Activated T-helper 1 cell treated with anti-CD3 and anti-CD28 coated beads, Interleukin-2, amount 50 U/mL, for 16 hours (primary cell): ENCODE measurements at places on chromosomes 7 and 10.

GRCh38 chr7:42627626-42628025, 284.2 kb downstream of the C7orf25 start:
- DNase-seq = no peak

- no peak for DNase-seq
Observed at GRCh38 chr7:114656466-114656865, 241.9 kb downstream of the FOXP2 start.

GRCh38 chr7:18975276-18975675, 142.2 kb downstream of the TWIST1 start:
- no peak for DNase-seq

DNA sequence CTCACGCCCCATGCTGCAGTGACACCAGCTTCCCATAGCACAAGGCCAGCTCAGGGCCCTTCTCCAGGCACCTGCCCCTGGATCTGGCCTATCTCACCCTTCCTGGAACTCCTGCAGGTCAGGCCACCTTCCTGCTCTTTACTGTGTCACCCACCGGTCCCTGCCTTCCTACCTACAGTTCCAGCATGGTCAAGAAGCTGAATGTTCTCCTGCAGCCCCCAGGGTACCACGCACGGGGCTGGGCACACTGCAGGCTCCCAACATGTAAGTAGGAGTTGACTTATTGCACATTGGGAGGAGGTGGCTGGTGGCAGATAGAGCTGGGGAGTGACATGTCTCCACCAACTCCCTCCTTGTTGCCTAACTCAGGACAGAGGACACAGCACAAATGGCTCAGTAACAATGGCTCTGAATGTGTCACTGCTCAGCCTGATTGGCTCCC, 14.5 kb downstream of the ITPRIP start:
- no peak for DNase-seq

DNA sequence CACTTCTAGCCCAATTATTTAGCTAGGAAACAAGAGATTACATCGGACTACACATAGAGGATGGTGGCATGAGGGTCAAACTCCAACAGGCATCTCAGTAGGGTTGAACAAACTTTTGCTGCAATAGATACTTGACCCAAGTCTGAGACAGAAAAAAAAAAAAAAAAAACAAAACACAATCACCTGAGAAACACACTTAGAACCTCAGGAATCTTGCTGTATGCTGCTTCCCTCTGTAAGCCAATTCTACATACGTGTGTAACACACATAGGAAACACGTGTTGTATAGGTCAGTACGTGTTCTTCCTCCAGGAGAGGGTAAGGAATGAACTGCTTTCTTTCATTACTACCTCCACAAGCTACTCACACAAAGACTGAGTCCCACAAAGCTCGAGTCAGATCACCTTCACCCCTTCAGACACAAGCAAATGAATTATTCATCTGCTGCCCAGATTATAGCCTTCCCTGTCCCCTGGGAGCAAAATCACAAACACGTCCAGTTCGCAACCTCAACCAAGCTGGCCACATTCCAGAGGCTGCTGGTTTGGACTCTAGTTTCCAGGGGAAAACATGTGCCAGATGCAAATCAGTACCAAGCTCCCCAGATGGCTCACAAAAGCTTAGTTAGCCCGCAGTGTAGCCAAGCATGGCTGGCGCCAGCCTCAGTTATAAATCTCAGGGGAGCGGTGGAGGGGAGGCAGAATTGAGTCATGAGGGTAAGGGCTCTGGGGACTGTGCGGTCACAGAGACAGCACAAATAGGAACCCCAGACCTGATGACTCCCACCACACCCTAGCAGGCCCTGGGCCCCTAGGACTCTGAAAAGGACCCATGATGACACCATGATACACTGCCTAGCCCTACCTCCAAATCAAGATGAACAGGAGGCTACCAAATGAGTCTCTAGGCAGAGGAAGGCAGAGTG, 15.1 kb downstream of the PSAP start:
- no peak for DNase-seq

DNA sequence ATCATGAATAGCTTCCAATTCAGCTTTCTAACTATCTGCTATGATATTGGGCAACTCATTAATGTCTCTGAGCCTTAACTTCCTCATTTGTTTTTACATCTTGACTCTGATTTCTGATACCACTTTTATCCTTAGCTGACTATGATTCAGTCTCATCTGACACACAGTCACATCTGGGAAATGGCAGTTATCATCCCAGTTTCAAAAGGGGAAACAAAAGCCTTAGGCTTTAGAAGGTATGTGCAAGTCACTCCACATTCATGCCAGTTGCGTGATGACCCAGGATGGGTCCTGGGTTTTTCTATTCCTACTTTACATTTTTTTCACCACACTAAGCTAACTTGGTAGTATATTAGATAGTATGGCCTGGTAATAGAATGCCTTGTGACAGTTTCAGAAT, 12.7 kb downstream of the SCIN start:
- DNase-seq = no peak

DNA sequence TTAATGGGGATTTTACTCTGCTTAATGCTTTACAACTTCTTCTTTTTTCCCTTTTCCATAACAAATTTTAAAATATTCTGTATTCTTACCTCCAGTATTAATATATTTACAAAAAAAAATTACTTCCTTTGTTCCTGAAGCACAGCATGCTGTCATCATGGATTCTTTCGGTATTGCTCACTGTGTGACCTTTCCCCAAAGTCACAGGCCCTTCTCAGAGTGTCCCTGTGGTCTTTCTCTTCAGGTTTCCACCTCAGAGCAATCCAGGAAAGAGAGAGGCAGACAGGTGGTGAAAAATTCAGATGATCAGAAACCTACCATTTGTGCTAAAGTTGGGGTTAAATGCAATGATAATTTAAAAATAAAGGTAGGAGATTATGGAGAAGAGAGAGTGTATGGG, 13.0 kb downstream of the AOAH start:
- DNase-seq = no peak

GRCh38 chr7:30842542-30843451, 68.9 kb upstream of the AQP1 start:
- no peak for DNase-seq

DNA sequence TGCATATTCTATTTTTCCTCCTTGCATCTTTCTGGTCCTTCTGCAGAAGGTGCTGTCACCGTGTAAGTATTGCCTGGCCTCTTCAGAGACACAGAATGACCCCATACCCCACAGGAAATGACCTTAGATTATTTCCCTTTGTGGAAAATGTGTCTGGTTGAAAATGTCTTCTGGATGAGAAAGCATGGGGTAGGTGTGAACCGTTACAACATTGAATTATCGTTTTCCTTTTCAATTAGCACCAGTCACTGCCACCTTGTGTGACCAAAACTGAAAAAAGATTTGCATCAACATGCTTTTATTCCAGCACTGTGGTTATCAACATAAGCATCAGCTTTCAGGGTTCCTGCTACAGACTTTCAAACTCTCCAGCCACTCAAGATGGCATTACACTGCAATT, 58.0 kb upstream of the CELF2 start:
- no peak for DNase-seq

GRCh38 chr10:127250031-127250430, 53.6 kb upstream of the INSYN2A start:
- no peak for DNase-seq

DNA sequence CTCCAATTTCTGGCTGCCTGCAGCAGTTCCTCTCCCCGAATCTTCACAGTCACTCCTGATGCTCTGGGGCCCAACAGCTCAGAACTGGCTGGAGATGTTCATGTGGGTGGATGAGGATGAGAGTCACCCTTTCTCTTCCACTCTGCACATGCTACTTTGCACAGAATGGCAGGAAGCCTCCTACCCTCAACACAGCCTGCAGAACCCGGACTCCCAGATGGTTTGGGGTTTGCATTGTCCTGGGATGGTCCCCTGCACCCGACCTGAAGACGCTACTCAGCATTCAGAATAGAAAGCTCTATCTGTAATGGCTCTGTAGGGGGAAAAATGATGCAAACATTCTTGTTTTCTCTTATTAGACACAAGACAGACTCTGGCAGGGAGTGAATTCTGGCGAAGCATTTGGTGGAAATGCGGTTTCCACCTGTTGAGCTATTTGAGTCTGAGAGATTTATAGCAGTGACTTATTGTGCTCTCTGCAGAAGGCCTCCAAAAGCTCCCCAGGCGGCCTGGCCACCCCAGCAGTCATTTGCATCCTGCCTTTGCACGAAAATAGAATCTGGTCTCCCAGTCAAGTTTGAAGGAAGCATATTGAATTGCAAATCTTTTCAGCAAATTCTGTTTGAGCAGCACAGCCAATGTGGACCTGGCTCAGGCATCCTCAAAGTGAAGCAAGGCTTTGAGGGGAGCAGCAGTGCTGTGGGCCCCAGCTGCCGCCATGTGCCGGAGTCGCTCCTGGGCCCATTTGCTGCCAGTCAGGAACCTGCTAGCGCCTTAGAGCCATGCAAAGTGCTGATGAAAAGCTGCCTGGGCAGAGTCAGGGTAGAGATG, 309.3 kb downstream of the TCERG1L start:
- DNase-seq = no peak

DNA sequence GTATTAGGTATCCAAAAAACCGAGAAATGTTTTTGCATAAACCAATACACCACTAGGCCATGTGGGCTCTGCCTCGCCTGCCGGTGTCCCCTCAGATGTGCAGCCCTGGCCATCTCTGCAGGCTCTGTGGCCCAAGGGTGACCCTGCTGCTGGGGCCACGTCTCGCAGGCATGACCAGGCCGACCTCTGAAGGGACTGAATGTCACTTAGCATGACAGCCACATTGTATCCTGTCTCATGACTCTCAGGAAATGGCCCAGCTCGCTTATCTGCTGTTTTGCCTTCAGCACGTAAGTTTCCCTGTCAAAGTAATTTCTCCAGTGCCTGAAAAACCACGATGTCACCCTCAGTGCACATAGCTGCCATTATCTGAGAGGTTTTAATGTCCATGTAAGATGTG, 49.5 kb upstream of the ZNF32 start:
- no peak for DNase-seq

GRCh38 chr10:53153831-53154230, 381.2 kb upstream of the MBL2 start:
- no peak for DNase-seq

DNA sequence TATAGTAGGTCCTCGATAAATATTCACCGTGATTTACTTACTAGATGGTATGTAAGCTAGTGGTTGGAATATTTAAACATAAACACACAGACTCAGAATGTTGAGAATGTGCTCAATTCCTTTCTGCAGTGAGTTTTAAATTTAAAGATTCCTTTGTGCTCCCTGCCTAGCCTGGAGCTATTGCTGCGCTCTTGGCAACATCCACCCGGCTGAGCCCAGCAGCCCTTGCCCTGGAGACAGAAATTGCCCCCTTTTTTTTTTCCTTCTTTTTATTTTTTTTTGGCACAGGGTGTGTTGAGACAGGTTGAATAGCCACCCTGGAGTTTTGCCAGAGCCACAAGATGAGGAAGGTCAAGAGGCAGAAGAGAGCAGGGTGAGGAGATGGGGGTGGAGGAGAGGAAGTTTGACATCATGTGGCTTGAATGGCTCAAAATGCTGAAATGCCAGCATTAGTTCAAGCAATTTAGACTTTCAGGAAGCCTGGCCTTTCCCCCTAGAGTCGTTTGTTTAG, 180.8 kb downstream of the PRKCQ start:
- DNase-seq = no peak

DNA sequence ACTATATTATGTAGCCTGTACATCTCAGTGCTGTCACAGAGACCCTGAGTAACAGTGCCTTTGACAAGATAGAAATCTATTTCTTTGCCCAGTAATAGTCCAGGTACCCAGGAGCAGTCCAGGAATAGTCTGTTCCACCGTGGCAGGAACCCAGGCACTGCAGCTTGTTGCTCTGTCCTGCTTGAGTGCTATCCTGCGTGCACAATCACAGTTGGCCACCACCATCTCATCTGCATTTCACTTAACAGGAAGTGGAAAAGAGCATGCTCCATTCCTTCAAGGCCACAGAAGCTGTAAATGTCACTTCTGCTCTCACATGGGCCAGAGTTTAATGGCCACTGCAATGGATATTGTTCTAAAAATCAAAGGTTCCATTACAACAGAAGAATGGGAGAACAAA, 61.5 kb upstream of the PRR15 start:
- DNase-seq = no peak

GRCh38 chr10:50279489-50279888, 28.2 kb upstream of the ASAH2 start:
- no peak for DNase-seq

- no peak for DNase-seq
Observed at GRCh38 chr7:30202671-30203070, 67.9 kb downstream of the MTURN start.

DNA sequence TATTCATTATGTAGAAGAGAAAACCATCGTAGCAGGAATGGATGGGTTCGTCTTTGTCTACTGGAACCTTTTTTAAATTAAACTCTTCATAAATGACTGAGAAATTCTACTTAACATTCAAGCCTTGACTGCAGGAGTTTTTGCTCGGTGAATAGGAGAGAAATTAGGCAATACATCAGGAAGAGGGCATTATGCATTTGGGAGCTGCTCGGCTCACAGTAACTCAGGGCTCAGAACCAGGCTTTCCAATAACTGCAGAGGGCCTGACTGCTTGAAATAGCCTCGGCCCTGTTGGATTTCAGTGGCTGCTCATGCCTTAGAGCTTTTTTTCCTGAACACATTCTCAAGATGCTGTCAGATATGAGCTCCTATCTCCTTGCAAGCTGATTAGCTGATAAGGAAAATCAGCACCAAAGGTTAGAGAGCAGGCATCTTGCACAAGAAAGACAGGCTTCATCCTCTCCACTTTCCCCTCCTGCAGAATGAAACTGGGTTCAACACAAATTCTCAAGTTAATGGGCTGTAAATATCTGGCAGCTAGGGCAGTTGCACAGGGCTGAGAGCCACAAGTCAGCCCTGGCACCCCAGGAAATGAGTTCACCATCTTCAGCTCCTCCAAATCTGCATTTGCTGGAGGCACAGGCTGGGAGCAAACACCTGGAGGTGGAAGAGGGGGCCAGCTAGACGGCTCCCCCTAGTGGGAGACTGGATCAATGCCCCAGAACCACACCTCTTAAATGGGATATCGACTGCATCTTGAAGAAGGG, 24.3 kb downstream of the TECTB start:
- no peak for DNase-seq

- DNase-seq = no peak
Observed at GRCh38 chr7:124489925-124490324, 275.7 kb downstream of the GPR37 start.

DNA sequence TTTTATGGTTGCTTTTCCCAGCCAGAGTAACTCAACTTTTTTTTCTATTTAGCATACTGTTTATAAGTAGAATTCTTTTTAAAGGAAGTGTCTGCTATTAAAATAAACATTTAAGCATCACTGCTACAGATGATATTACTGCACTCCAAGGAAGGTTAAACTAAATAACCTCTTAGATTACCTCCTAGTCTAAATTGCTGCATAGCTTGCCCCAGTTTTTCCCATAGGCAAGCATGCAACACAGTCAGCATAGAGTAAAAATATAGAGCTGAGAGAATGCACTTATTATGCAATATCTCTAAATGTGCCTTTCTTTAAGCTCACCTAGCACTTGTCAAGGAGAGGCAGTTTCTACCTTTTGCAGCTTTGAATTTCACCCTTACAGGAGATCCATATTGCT, 1392.4 kb upstream of the CELF2 start:
- DNase-seq = no peak

GRCh38 chr7:98215561-98216495, 4.6 kb downstream of the BHLHA15 start:
- no peak for DNase-seq
